Activated CD8-positive, alpha-beta memory T cell treated with anti-CD3 and anti-CD28 coated beads for 4 hours (primary cell): ENCODE measurements at places on chromosomes 5 and 9.

DNA sequence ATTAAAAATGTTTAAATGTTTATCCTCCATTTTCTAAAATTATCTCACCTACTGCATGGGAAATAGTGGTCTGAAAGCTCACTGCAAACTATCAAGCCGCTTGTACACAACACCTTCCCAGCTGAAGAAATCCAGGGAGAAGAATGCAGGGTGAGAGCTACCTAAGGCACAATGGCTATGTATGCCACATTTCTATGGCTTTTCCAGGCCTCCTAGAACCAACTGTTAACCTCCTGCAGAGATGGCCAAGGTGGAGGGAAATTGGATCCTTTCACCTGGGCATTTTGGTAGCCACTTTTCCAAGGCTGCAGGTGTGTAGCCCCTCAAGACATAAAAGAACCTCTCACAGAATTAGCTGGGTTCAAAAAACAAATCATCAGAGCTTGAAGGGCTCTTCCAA lies 286.4 kb downstream of the EBF1 start:
- DNase-seq: no peak

DNA sequence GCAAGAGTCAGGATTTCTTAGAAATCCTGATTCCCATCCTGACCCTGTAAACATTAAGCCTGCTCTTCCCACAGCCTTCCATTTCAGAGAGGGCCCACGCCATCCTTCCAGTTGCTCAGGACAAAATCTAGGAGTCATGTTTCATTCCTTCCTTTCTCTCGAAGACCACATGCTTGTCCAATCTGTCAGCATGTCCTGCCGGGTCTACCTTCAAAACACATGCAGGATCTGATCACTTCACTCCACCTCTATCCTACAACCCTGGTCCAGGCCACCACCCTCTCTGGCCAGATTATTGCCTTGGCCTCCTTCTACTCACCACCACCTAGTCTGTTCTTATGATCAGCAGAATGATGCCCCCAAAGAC lies 79.8 kb downstream of the C5orf15 start:
- no peak for DNase-seq

- no peak for DNase-seq
These were observed 69.5 kb downstream of the RXRA start for GRCh38 chr9:134395737-134396257.

DNA sequence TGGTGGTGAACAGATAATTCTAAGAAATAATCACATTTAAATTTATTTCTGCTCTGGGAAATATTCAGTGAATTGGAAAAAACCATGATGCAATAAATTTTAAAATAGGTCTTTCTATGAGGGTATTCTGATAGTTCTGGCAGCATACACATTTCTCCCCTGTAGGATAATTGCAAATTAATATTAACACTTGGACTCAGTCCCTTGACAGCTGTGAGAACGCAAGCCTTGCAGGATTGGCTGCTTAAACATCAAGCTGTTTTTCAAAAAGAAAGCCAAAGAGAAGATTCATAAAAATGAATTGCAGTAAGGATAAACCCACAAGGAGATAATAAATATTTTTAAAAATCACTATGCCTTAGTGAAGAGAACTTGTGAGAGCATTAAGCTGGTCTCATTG lies 180.0 kb downstream of the MTRR start:
- DNase-seq: no peak

GRCh38 chr5:109707531-109707930 lies 17.8 kb downstream of the MAN2A1 start:
- DNase-seq: no peak

DNA sequence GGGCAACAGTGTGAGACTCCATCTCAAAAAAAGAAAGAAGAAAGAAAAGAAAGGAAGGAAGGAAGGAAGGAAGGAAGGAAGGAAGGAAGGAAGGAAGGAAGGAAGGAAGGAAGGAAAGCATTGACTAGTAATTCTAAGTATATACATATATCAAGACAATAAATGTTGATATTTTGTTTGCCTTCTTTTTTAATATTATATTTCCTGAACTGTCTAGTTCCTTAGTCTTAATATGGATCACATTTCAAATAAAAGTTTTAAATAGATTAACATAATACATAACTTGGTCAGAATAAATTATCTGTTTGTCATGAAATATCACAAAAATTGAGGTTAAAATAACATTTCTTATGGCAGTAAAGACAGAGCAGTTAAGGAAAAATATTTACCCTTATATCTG lies 1448.4 kb upstream of the C9orf72 start:
- DNase-seq: no peak

- DNase-seq: no peak
These were observed 1.5 kb downstream of the LCN2 start for GRCh38 chr9:128150594-128151308.

- no peak for DNase-seq
These were observed 135.7 kb downstream of the TLR4 start for GRCh38 chr9:117839862-117840261.
